ENCODE measurements at places on chromosomes 16 and 17.

DNA sequence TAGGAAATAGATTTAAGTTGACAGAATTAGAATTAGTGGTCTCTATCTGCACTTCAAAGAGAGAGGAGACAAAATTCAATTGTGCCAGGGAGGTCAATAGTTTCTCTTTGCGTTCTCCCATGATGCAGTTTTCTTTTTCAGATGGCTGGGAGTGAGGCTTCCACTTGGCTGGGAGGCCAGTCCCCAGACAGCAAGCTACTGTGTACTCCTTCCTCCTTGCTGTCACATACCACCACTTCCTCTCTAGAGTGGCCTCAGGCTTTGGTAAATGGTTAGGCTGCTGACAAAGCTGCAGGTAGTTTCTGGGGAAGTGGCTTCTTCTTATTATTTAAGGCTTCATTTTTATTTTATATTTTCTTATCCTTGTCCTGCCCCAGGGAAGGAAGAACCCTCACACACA is 106.2 kb upstream of the HS3ST4 start:
- no peak overlapping the region for H3K27ac ChIP-seq
- no peaks in the 10 kb centered on the region for H3K27me3 ChIP-seq
- DNase-seq: no peak

- no peak overlapping the region for H3K4me3 ChIP-seq
- no peak overlapping the region for H3K27ac ChIP-seq
- H3K27me3 ChIP-seq: no peaks in the 10 kb centered on the region
- no peak for DNase-seq
- no peaks in the 10 kb centered on the region for H3K36me3 ChIP-seq
Measured at GRCh38 chr17:76076146-76076764, 1.7 kb downstream of the GALR2 start.

DNA sequence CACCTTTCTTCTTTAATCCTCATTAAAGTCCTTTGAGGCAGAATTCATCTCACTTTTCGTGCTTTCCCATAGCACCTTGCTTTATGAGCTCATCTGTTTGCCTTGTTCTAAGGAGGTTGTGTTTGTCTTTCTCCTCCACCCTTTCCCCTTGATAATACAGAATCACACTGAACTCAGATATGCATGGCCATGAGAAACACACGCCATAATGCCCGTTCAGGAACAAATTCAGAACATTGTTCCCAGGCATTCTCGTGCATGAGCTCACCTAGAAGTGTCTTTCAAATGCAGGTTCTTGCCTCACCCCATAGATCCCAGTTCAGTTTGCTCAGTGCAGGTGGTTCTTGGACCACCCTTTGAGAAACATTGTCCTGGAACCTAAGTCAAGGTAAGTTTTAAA is 71.1 kb downstream of the TMEM114 start:
- no peak overlapping the region for H3K27ac ChIP-seq
- no peaks in the 10 kb centered on the region for H3K4me1 ChIP-seq
- peaks cover 2% of the 10 kb centered on the region for H3K27me3 ChIP-seq
- H3K4me3 ChIP-seq: no peak overlapping the region
- H3K36me3 ChIP-seq: no peaks in the 10 kb centered on the region

DNA sequence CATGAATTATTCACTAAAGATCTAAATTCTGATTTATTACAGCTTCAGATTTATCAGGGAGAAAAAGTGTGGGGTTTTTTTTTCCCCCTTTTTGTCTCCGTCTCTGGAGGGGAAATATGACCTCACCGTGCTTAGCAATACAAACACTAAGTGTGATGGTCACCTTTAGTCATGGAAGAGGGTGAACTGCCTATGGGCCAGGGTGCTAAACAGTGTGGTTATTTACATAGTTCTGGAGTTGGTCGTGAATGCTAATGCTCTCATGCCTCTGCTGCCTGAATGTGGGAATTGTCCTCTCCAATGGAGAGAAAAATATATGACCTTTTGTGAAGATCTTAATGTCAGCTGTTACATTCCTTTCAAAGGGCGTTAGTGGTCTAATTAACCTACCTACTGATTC is 44.8 kb upstream of the MSI2 start:
- no peaks in the 10 kb centered on the region for H3K36me3 ChIP-seq
- no peaks in the 10 kb centered on the region for H3K4me1 ChIP-seq
- no peak overlapping the region for H3K4me3 ChIP-seq
- no peak overlapping the region for H3K27ac ChIP-seq

GRCh38 chr17:5381542-5381941 is 37.9 kb downstream of the NUP88 start:
- H3K27me3 ChIP-seq: no peaks in the 10 kb centered on the region
- H3K27ac ChIP-seq: no peak overlapping the region
- no peaks in the 10 kb centered on the region for H3K4me1 ChIP-seq
- H3K36me3 ChIP-seq: peaks cover 98% of the 10 kb centered on the region

GRCh38 chr17:77266213-77266612 is 125.4 kb downstream of the SEC14L1 start:
- H3K27ac ChIP-seq: no peak overlapping the region
- no peaks in the 10 kb centered on the region for H3K36me3 ChIP-seq
- no peaks in the 10 kb centered on the region for H3K27me3 ChIP-seq
- H3K4me3 ChIP-seq: no peak overlapping the region
- H3K4me1 ChIP-seq: no peaks in the 10 kb centered on the region

GRCh38 chr17:67452681-67453554 is 75.8 kb downstream of the PITPNC1 start:
- H3K4me3 ChIP-seq: no peak overlapping the region
- DNase-seq: peak; percentile 28
- peak overlapping the region; percentile 76 for H3K27ac ChIP-seq
- no peaks in the 10 kb centered on the region for H3K36me3 ChIP-seq
- no peaks in the 10 kb centered on the region for H3K27me3 ChIP-seq

DNA sequence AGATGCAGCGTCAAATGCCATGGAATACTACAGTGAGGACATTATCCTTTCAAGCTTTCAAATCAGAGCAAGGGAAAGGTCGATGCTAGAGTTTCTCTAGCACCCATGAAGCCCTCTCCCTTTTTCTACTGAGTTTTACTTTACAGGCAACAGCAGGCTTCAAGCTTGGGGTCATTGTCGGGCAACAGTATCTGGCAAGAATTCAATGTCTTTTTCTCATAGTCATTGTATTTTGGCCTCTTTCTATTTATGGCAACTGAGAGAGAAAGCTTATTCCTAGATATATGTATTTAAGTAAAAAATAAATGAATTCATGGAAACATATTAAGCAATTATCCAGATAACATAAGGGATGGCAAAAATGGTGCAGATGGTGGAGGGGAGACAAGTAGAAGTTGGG is 364 bp upstream of the CETP start:
- no peaks in the 10 kb centered on the region for H3K27me3 ChIP-seq
- H3K4me3 ChIP-seq: no peak overlapping the region
- H3K4me1 ChIP-seq: no peaks in the 10 kb centered on the region
- H3K36me3 ChIP-seq: no peaks in the 10 kb centered on the region
- no peak overlapping the region for H3K27ac ChIP-seq
- no peak for DNase-seq

- no peaks in the 10 kb centered on the region for H3K27me3 ChIP-seq
- H3K4me3 ChIP-seq: no peak overlapping the region
- DNase-seq: no peak
- 0 out of 2 replicates have a peak overlapping the region, but pooled peaks have one; percentile 10 for H3K27ac ChIP-seq
- H3K36me3 ChIP-seq: peaks cover 55% of the 10 kb centered on the region
Measured at GRCh38 chr17:8822401-8823035, 23.4 kb upstream of the MFSD6L start.

- H3K4me3 ChIP-seq: no peak overlapping the region
- no peak for DNase-seq
- no peak overlapping the region for H3K27ac ChIP-seq
- H3K27me3 ChIP-seq: no peaks in the 10 kb centered on the region
- H3K36me3 ChIP-seq: no peaks in the 10 kb centered on the region
- H3K4me1 ChIP-seq: no peaks in the 10 kb centered on the region
Measured at GRCh38 chr17:16878606-16879005, 93.3 kb downstream of the TNFRSF13B start.

DNA sequence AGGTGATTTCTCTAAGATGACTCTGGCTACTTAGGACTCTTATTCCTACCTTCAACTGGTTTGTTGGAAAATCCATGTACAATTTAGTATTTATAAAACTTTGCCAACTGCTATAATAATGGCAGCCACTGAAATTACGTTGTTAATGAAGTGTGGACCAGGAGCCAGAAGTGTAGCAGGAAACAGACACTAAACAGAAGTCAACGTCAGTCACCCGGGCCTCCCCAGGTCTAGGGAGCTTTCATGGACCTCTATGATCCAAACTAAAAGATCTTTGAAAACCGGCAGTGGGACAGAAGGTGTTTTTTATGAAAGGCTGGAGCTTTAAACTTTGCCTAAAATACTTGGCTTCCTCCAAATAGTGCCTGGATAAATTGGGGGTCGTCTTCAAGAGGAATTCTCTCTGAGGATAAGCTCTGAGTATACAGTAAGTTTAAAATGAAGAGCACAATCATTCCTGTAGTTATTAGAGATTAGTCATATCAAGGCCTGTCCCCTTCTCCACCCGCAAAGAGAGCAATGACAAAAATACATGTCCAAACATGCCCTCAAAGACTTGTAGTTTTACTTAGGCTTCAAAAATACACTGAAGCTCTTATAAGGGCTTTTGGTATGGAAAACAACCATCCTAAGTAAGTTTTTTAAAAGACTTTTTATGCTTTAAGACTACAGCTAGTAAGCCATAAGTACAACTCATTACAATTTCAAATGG is 34.6 kb downstream of the DCUN1D3 start:
- no peaks in the 10 kb centered on the region for H3K27me3 ChIP-seq
- H3K4me3 ChIP-seq: no peak overlapping the region
- no peak overlapping the region for H3K27ac ChIP-seq
- peaks cover 6% of the 10 kb centered on the region for H3K36me3 ChIP-seq

DNA sequence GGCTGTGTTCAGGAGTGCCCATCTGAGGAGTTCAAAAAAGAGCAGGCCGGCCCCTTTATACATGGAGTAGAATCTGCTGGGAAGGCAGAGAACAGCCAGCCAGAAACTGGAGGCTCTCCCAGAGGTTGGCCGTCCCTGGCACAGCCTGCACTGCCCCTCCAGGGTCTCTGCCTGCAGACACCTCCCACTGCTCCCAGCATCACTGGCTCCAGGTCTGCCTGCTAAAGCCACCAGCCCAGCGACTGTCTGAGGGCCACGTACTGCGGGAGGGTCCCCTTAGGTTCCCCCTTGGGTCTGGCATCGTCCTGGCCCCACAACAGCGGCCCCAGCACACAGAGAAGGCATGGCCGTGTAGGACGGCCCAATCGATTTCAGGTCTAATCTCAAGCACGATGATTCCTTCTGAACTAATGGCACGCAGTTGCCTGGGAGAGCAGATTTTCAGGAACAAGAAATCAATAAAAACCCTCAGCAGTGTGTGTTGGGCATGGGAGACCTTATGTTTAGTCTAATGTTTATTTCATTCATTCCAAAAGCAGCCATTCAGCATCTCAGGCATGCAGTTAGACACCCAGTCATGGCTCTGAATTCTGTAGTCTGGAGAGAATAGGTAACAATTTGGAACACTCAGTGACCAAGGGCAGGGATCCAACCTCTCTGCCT is 95.6 kb downstream of the PGS1 start:
- H3K27ac ChIP-seq: no peak overlapping the region
- no peak overlapping the region for H3K4me3 ChIP-seq
- no peaks in the 10 kb centered on the region for H3K36me3 ChIP-seq
- H3K27me3 ChIP-seq: no peaks in the 10 kb centered on the region
- no peaks in the 10 kb centered on the region for H3K4me1 ChIP-seq
- no peak for DNase-seq

- no peak overlapping the region for H3K4me3 ChIP-seq
- H3K4me1 ChIP-seq: no peaks in the 10 kb centered on the region
- H3K27ac ChIP-seq: no peak overlapping the region
Measured at GRCh38 chr16:29756654-29757053, 10.9 kb upstream of the C16orf54 start.

GRCh38 chr16:8047736-8048135 is 542.6 kb downstream of the TMEM114 start:
- H3K4me3 ChIP-seq: no peak overlapping the region
- H3K27ac ChIP-seq: no peak overlapping the region
- no peaks in the 10 kb centered on the region for H3K4me1 ChIP-seq
- H3K36me3 ChIP-seq: no peaks in the 10 kb centered on the region

DNA sequence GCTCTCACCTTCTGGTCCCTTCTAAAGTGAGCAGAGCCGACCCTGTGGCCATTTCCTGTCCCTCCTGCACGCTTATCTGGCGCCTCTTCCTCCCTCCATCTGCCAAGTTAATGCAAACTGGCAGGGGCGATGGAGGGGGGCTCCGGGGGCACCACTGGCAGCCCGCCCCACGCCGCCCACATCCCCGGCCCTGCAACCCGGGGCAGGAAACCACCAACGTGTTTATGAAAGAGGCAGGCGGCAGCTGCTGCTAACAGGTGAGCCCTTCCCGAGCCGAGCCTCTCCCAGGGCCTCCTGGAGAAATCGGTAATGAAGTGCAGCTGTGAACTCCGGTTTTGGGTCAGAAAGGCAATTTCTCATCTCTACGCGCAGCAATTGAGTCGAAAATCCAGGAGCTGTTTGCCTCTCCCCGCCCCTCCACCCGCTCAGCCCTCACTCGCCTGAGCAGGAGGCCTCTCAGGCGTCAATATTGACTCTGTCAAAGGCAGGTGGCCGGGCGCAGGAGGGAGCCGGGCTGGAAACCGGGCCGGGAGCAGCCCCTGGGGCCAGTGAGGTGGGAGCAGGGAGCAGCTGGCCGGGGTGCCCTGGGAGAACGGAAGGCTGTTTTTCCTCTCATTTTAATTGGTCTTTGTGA is 164.4 kb upstream of the GSE1 start:
- peaks cover 94% of the 10 kb centered on the region for H3K4me1 ChIP-seq
- DNase-seq: peak; percentile 98
- no peaks in the 10 kb centered on the region for H3K27me3 ChIP-seq
- H3K4me3 ChIP-seq: no peak overlapping the region
- peak overlapping the region; percentile 99 for H3K27ac ChIP-seq

DNA sequence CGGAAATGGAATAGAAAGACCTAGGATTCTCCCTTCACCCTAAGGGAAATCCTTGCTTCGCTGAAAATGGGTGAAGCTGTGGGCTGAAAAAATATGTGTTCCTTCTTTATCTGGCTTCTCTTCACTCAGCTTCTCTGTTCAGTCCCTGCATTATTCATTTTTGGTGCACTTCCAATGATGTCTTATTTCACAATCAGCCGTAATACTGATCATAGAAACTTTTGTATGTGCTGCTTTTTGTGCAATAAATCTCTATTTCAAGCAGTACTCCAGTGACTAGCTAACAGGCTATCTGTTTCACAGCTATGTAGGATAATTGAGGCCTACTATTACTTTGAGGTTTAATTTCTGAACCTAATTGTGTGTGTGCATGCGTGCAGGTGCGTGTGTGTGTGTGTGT is 144.6 kb downstream of the FOXL1 start:
- H3K4me3 ChIP-seq: no peak overlapping the region
- no peaks in the 10 kb centered on the region for H3K36me3 ChIP-seq
- DNase-seq: no peak
- H3K4me1 ChIP-seq: no peaks in the 10 kb centered on the region

- no peaks in the 10 kb centered on the region for H3K27me3 ChIP-seq
- peak; percentile 96 for DNase-seq
- peaks cover 18% of the 10 kb centered on the region for H3K36me3 ChIP-seq
Measured at GRCh38 chr17:40100669-40101366, 429 bp upstream of the NR1D1 start.

- H3K27ac ChIP-seq: no peak overlapping the region
- H3K4me3 ChIP-seq: no peak overlapping the region
- no peaks in the 10 kb centered on the region for H3K4me1 ChIP-seq
- DNase-seq: no peak
- no peaks in the 10 kb centered on the region for H3K36me3 ChIP-seq
Measured at GRCh38 chr17:3531266-3532101, 26.1 kb downstream of the TRPV3 start.

Measured in DND-41 (cell line).